ENCODE measurements at places on chromosomes 2 and 18. TPM values are rescaled to one million over a fixed set of nuclear protein-coding genes. Genes with fewer than 3 reads are reported as not detected.

GRCh38 chr2:161843936-161844335 is 219.7 kb downstream of the SLC4A10 start:
- DNase-seq, result no peak
- H3K27me3 ChIP-seq, result no peaks in the 10 kb centered on the region
- no peak overlapping the region for H3K4me3 ChIP-seq
- H3K27ac ChIP-seq, result no peak overlapping the region
- H3K36me3 ChIP-seq, result no peaks in the 10 kb centered on the region

DNA sequence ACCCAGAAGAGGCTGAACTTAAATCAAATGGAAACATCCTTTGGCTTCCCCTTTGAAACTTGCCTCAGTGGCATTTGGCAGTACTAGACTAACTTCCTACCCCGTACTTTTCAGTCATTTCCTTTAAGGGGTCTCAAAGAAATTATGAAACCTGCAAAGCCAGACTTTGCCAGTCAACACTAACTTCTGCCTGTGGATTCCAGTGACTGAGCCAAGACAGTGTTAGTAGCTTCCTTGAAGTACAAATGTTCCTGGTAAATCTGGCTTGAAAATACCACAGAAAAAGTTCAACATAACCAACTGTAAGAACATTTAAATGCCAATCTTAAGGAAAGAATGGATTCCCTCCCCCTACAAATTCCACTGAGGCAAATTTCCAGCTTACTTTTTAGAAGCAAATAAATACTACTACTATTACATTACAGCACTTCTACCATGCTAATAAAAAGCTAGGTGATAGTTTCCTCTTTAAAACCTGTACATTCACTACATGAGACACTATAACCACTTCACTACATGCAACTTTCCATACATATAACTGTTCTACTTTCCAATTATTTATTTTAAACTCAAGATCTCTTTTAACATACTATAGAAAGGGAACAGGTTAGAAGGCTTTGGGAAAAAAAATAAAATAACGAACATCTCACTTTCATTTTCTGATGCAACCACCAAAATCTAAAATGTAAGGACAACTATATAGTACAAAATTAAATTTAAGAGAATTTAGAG is 2.4 kb downstream of the PELI1 start:
- H3K4me3 ChIP-seq, result peak overlapping the region; percentile 95
- peaks cover 27% of the 10 kb centered on the region for H3K4me1 ChIP-seq
- H3K36me3 ChIP-seq, result no peaks in the 10 kb centered on the region
- H3K27ac ChIP-seq, result no peak overlapping the region
- no peaks in the 10 kb centered on the region for H3K27me3 ChIP-seq

DNA sequence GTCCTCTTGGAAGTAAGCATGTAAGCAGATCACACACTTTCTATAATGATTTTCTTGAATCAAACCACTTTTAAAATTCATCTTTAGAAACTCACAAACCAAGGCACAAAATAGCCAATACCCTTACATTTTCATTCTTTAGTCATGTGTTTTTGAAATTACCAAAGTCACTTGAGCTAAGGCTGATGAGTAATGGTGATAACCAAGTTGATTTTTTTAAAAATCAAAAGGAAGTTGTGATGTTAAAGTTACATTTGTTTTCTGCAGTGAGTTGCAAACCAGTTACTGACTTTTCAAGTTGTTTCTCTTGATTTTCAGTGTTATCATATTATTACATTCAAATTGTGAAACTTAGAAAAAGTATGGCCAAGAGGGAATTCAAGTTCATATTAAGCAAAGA is 21.5 kb upstream of the IL18RAP start:
- DNase-seq, result peak; percentile 2
- no peak overlapping the region for H3K27ac ChIP-seq
- H3K27me3 ChIP-seq, result no peaks in the 10 kb centered on the region

GRCh38 chr2:238043851-238044250 is 16.9 kb upstream of the SCLY start:
- DNase-seq, result no peak
- no peak overlapping the region for H3K4me3 ChIP-seq
- no peak overlapping the region for H3K27ac ChIP-seq
- peaks cover 9% of the 10 kb centered on the region for H3K36me3 ChIP-seq

Gene C2orf81
- polyA plus RNA-seq, result 6.0 TPM

DNA sequence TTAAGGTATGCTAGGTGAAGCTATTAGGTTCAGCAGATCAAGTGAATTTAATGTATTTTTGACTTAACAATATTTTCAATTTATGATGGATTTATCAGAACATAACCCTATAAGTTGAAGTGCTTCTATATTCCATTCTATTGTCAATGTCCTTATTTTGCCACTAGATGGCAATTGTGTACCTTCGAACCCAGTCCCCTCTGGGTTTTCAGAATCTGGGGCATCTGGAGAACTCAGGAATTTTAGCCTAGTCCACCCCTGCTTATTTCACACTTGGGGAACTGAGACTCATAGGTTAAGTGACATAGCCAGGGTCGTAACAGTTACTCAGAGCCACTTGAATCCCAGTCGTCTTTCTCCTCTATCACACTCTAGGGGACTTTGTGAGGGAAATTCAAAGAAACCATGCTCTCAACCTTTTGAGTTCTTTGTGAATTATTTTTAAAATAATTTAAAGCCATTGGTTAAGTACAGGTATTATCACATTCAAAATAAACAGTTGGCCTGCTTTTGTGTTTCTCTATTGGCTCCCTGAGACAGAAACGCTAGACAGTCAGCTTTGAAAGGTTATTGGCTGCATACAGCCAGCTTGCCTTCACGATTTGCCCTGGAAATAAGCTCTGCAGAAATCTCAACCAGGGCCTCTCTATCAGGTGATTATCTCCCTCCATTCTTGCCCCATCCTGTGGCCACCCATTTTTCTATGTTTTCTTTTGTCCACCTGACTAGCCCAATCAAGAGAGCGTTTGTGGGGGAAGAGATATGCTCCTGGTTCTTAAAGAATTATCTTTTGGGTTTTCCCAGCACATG is 145.0 kb downstream of the TTC27 start:
- H3K27me3 ChIP-seq, result no peaks in the 10 kb centered on the region
- no peaks in the 10 kb centered on the region for H3K36me3 ChIP-seq
- no peak overlapping the region for H3K27ac ChIP-seq

- DNase-seq, result peak; percentile 90
- H3K4me1 ChIP-seq, result peaks cover 35% of the 10 kb centered on the region
- no peaks in the 10 kb centered on the region for H3K27me3 ChIP-seq
- no peaks in the 10 kb centered on the region for H3K36me3 ChIP-seq
- peak overlapping the region; percentile 77 for H3K27ac ChIP-seq
These were observed 95.4 kb downstream of the DOCK10 start for GRCh38 chr2:224946895-224947294.

GRCh38 chr2:63013438-63013837 is 37.2 kb upstream of the OTX1 start:
- 0 out of 2 replicates have a peak, but pooled peaks cover 6% of the 10 kb centered on the region for H3K4me1 ChIP-seq
- H3K4me3 ChIP-seq, result no peak overlapping the region
- H3K27me3 ChIP-seq, result no peaks in the 10 kb centered on the region
- H3K36me3 ChIP-seq, result peaks cover 54% of the 10 kb centered on the region
- H3K27ac ChIP-seq, result no peak overlapping the region
- DNase-seq, result no peak

DNA sequence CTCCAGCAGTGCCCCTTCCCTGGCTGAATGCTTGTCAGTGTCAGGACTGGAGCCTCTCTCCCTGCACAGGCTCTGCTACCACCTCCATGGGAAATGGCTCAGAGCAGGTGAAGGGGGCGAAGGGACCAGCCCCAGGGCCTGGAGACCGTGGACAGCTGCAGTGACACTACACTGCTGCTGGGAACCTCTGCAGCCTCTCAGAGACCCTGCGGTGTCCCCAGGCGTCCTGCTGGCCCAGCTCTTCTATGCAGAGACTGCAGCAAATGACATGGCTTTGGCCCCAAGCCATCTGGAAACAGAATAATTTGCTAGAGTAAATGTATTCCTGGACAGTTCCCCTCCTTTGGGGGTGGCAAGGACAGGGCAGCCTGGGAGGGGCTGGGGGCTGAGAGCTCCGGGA is 53.2 kb downstream of the CIB4 start:
- no peak overlapping the region for H3K4me3 ChIP-seq
- no peaks in the 10 kb centered on the region for H3K36me3 ChIP-seq
- no peaks in the 10 kb centered on the region for H3K4me1 ChIP-seq
- H3K27ac ChIP-seq, result no peak overlapping the region

DNA sequence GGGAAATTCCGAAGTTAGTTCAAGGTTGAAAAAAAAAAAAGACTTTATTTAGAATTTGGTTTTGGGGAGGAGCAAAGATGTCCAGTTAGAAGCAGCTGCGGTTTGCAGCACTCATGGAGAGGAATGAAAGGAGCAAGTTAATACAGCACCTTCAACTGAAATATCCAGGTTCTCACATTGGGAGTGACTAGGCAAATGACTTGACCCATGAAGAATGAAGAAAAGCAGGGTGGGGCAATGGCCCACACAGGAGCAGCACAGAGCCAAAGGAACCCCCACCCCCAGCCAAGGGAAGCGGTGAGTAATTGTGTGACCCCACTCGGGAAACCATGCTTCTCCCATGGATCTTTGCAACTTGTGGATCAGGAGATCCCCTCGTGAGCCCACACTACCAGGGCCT is 32.8 kb downstream of the ZNF892 start:
- no peak for DNase-seq
- no peak overlapping the region for H3K27ac ChIP-seq
- H3K4me1 ChIP-seq, result no peaks in the 10 kb centered on the region
- no peak overlapping the region for H3K4me3 ChIP-seq

Gene IL37
- polyA plus RNA-seq, result not detected

- no peak overlapping the region for H3K4me3 ChIP-seq
- H3K36me3 ChIP-seq, result 0 out of 2 replicates have a peak, but pooled peaks cover 6% of the 10 kb centered on the region
- H3K4me1 ChIP-seq, result peaks cover 39% of the 10 kb centered on the region
- no peak overlapping the region for H3K27ac ChIP-seq
These were observed 9.9 kb downstream of the NFE2L2 start for GRCh38 chr2:177254433-177255226.

- H3K4me1 ChIP-seq, result no peaks in the 10 kb centered on the region
- no peak overlapping the region for H3K4me3 ChIP-seq
- no peaks in the 10 kb centered on the region for H3K27me3 ChIP-seq
- DNase-seq, result no peak
- H3K36me3 ChIP-seq, result no peaks in the 10 kb centered on the region
- H3K27ac ChIP-seq, result no peak overlapping the region
These were observed 368.9 kb upstream of the HS6ST1 start for GRCh38 chr2:128687565-128687964.

GRCh38 chr2:128732976-128733431 is 414.3 kb upstream of the HS6ST1 start:
- no peaks in the 10 kb centered on the region for H3K36me3 ChIP-seq
- no peaks in the 10 kb centered on the region for H3K27me3 ChIP-seq
- H3K4me3 ChIP-seq, result no peak overlapping the region
- peaks cover 11% of the 10 kb centered on the region for H3K4me1 ChIP-seq

- peak overlapping the region; percentile 99 for H3K4me3 ChIP-seq
- DNase-seq, result peak; percentile 90
- H3K27ac ChIP-seq, result peak overlapping the region; percentile 69
- H3K4me1 ChIP-seq, result peaks cover 5% of the 10 kb centered on the region
- no peaks in the 10 kb centered on the region for H3K36me3 ChIP-seq
These were observed 423 bp upstream of the TTC27 start for GRCh38 chr2:32627441-32627813.

DNA sequence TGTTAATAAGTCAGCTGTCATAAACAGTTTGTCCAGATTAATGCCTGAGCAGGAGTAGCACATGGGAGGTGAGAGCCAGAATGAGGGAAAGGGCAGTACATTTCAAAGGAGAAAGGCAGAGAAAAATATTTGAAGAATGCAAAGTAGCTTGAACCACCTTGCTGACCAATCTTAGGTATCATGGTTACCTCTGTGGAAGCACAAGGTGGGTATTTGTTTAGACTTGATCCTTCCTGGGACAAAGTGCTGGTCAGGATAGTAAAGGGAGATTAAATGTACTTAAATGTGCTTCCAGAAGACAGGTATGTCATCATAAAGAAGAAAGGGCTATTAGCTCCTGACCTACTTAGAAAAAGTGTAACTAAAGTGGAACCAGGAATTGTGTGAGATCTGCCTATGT is 105.0 kb downstream of the LRRTM1 start:
- H3K36me3 ChIP-seq, result no peaks in the 10 kb centered on the region
- no peaks in the 10 kb centered on the region for H3K4me1 ChIP-seq
- DNase-seq, result no peak
- H3K27me3 ChIP-seq, result no peaks in the 10 kb centered on the region

DNA sequence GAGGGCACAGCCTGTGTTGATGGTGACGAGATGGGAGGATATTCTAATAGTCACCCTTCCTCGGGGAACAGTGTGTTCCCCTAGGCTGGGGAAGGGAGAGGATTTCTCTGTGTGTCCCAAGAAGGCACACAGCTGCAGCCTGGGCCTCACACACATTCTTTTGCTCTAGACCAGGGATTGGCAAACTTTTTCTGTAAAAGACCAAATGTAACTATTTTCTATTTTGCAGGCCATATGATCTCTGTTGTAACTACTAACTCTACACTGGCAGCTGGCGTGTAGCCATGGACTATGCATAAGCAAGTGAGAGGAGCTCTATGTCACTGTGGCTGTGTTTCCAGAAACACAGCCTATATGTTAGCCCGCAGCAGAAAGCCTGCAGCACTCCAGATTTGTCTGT is 65.8 kb downstream of the ARHGAP28 start:
- peak; percentile 11 for DNase-seq
- H3K27ac ChIP-seq, result no peak overlapping the region
- H3K4me3 ChIP-seq, result no peak overlapping the region
- H3K36me3 ChIP-seq, result no peaks in the 10 kb centered on the region
- peaks cover 13% of the 10 kb centered on the region for H3K27me3 ChIP-seq
- H3K4me1 ChIP-seq, result no peaks in the 10 kb centered on the region

DNA sequence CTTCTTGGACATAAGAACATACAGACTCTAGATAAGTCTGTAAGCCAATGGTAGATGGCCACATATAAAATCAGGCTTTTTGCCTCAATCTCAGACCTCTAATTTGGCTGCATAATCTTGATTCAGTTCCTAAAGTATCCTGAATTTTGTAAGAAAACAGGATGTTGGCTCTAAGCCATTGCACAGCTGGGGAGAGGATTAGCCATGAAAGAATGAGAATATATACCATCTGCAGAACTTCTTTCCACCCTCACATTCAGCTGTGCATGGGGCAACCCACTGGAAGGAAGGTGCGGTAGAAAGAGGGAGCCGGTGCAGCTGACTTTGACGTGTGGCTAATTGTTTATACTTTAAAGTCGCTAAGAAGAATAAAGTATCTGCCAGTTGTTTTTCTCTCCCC is 1061.6 kb upstream of the FAM98A start:
- DNase-seq, result no peak
- no peaks in the 10 kb centered on the region for H3K27me3 ChIP-seq
- H3K4me3 ChIP-seq, result no peak overlapping the region
- no peaks in the 10 kb centered on the region for H3K4me1 ChIP-seq

Data from GM23248 (cell line).